ENCODE measurements at places on chromosomes 12 and 14.

- DNase-seq: no peak
Measured at GRCh38 chr12:32921397-32921796, 24.8 kb upstream of the PKP2 start.

GRCh38 chr14:81018684-81019083, 63.3 kb downstream of the TSHR start:
- no peak for DNase-seq

GRCh38 chr14:74568380-74568649, 43.7 kb downstream of the LTBP2 start:
- DNase-seq: no peak

GRCh38 chr12:121391619-121392324, 8.1 kb upstream of the RNF34 start:
- no peak for DNase-seq

- DNase-seq: peak; percentile 15
Measured at GRCh38 chr12:94621662-94622359, 28.5 kb downstream of the TMCC3 start.

GRCh38 chr12:92762773-92763172, 60.0 kb downstream of the PLEKHG7 start:
- no peak for DNase-seq

DNA sequence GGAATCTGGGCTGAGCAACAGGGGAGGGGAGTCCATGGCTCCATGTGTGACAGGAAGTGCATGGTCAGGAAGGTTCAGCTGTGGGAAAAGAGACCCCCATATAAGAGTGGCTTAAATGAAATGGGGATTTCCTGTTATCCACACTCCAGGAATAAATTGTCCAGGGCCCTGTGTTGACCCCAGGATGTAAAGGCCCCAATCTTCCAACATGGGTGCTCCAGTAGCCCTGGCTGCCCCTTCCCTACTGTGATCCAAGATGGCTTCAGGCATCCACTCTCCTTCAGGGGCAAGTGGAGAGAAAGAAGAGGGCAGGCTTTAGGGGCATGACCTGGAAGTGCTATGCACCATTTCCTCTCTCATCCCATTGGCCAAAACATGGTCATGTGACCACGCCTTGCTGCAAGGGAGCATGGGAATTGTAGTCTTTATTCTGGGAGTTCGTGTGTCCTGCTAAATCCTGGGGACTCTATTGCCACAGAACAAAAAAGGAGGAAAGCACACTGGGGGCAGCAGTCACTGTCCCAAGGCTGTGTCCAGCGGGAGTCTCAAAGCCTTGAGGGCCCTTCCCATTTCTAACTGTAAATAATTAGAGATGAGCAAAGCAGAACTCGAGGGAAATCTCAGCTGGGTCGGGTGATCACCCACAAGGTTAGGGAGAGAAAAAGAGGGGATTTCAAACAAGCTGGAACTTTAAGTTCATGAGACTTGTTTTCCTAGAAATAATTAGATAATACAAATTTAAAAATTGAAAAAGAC, 289.2 kb downstream of the ADGRD1 start:
- no peak for DNase-seq

DNA sequence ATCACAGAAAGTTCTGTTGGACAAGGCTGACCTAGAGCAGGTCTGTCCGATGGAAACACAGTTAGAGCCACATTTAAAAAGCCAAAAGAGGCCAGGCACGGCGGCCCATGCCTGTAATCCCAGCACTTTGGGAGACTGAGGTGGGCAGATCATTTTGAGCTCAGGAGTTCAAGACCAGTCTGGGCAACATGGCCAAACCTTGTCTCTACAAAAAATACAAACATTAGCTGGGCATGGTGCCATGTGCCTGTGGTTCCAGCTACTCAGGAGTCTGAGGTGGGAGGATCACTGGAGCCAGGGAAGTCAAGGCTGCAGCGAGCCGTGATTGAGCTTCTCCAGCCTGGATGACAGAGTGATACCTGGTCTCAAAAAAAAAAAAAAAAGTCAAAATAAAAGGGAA, 14.9 kb downstream of the UBE3B start:
- DNase-seq: no peak

DNA sequence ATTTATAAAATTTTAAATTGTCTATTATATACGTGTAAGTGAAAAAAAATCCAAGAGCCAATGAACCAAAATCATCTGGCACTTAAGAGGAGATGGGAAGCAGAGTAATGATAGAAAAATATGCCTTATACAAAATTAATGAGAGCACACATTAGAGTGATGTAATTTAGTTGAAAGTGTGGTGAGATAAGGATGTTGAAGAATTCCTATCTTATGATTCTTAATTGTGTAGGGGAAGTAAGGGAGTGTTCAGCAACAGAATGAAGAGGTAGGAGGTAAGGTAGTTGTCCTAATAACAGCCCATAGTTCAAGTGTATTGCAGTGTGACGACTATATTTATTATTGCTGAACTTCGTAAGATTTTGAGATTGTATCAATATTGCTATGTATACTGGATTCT, 843.4 kb upstream of the FLRT2 start:
- DNase-seq: no peak

GRCh38 chr12:38850461-38850860, 54.9 kb downstream of the CPNE8 start:
- DNase-seq: no peak

DNA sequence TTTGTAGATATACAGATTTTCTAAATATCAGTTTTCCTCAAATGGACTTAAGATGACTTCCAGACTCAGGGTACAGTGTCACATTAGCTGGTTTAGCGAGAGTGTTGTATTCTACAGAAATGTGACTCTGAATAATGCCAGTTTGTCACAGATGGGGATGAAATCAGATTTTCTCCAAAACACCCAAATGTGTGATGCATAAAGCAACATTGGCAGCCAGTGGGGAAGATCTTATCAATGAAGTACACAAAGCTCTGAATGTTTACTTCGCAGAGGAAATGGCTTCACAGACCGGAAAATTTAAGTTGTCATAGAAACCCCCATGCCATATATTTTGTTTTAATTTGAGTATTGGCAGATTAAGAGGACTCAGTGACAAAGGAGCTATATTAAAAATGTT, 29.9 kb downstream of the ANO4 start:
- DNase-seq: no peak

- DNase-seq: no peak
Measured at GRCh38 chr12:96098631-96099030, 63.2 kb upstream of the LTA4H start.

- DNase-seq: no peak
Measured at GRCh38 chr12:105461271-105461943, 130.9 kb downstream of the C12orf75 start.

DNA sequence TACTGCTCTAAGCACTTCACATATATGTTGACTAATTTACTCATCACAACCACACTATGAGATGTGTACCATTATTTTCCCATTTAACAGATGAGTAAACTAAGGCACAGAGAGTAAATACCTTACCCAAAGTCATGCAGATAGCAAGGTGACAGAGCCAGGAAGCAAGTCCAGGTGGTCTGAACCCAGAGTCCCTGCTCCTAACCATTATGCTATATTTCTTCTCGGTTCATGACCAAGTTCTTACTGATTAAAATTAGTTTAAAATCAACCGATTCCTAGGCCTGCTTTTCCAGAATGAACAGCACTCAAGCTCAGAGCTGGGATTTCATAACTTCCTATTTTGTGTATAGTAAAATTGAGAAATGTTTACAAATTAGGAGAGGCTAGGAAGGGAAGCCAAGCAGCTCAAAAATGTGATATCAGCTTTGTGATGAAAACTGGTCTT, 85.5 kb upstream of the EGLN3 start:
- no peak for DNase-seq

DNA sequence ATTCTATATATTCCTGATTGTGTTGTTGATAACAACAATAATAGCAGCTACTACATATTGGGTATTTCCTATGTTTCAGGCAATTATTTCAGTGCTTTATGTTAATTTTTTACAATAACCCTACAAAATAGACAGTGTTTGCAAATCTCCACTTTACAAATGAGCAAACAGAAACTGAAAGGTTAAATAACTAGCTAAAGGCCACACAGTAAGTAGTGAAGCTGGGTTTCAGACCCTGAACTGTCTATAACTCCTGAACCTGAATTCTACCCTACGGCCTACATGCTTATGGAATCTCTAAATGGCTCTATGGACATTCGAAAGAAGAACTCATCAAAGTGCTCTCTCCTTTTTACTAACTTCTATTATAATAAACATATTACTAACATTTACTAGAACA, 19.7 kb upstream of the NUDT4 start:
- no peak for DNase-seq

- DNase-seq: no peak
Measured at GRCh38 chr14:70893858-70894291, 13.4 kb upstream of the PCNX1 start.

GRCh38 chr12:82414926-82415325, 56.6 kb downstream of the METTL25 start:
- no peak for DNase-seq

- DNase-seq: no peak
Measured at GRCh38 chr14:100406505-100407131, 83.5 kb downstream of the SLC25A47 start.

GRCh38 chr12:26109343-26109881, 15.4 kb downstream of the BHLHE41 start:
- DNase-seq: no peak

GRCh38 chr12:12469386-12469785, 93.3 kb downstream of the DUSP16 start:
- DNase-seq: no peak

- DNase-seq: no peak
Measured at GRCh38 chr12:8953773-8954402, 4.4 kb upstream of the M6PR start.

- DNase-seq: no peak
Measured at GRCh38 chr12:88142610-88142991, 494 bp downstream of the TMTC3 start.

- no peak for DNase-seq
Measured at GRCh38 chr14:70050136-70050535, 138.6 kb downstream of the SLC8A3 start.

DNA sequence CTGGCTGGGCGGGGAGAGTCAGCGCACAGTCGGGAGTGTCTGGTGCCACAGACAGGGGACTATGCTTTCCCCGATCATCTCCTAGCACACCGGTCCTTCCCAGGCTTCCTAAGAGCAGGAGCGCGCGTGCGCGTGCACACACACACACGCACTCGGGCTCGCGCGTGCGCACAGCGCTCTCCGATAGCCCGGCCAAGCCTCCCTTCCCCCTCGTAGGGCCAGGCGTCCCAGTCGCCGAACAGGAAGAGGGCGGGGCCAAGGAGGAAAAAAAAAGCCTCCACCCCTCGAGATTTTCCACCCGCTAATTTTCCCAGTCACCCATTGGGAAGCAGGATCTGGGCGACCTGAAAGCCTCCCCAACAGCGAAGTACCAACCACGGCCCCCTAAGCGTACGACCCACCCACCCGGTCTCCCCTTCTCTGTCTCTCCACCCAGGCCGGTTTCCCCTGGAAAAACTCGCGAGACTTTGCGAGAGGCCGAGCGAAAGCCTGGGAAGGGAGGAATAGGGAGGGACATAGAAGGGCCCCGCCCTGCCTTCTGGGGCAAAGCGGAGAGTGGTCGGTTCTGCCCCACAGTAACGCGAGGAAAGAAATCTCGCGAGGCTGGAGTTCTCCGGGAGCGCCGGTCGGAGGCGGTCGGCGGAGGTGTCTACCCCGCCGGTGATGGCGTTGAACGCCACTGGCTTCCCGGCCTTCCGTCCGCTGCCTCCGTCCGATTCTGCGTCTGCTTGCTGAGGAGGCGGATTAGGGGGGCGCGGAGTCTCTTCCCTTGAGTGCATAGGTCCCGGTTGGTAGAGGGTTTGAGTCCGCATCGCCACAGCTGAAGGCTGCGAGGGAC, at the start of the genes FGFR1OP2 and INTS13:
FGFR1OP2 (plus strand) TSS at position 608 of the 838 bp plus-strand sequence. CDS start 15,689 bp downstream, outside the sequence.
INTS13 (minus strand) TSS at position 119 of the 838 bp plus-strand sequence. CDS start 1,178 bp downstream, outside the sequence.
- DNase-seq: peak; percentile 88

- no peak for DNase-seq
Measured at GRCh38 chr12:57008178-57008577, 1.8 kb upstream of the ZBTB39 start.

GRCh38 chr12:27344246-27344645, 11.6 kb downstream of the BMAL2 start:
- DNase-seq: no peak

- DNase-seq: no peak
Measured at GRCh38 chr14:74239848-74240793, 872 bp downstream of the VSX2 start.

- DNase-seq: no peak
Measured at GRCh38 chr12:56979628-56980027, 22.2 kb upstream of the RDH16 start.

- no peak for DNase-seq
Measured at GRCh38 chr14:59036134-59036533, 152.3 kb upstream of the DAAM1 start.

DNA sequence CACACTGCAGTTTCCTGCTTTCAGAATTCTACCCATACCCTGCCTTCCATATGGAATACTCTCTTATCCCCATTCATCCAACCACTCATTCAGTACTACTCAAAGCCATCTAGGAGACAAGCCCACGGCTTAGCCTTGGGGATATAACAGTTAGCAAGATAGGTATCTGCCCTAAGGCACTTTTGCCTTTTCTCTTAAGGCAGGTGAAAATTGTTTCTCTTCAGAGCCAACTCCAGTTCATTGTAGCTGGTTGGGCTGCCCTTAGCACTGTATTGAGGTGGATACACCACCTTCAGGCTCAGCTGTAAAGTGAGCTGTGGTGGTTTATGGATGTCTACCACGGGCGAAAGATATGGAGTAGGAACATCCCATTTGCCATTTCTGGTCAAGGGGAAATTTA, 729.7 kb upstream of the TBX3 start:
- no peak for DNase-seq

- no peak for DNase-seq
Measured at GRCh38 chr12:71460318-71460717, 20.7 kb downstream of the LGR5 start.

DNA sequence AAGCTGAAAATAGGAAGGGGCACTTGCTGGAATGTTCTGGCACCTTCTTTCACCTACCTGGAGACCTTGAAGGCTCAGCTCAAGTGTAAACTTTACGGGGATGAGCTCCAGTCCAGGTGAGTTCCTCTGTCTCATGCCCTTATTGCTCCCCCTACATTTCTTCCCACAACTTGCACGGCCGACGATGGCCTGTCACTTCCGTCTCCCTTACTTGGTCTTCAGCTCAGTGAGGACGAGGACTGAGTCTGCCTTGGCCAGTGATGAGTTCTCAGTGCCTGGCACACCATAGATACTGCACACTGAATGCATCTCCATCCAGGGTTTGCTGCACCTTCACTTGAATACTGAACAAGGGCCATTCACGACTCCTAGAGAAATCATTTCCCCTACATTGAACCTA, 21.4 kb downstream of the ADGRD1 start:
- DNase-seq: no peak

- no peak for DNase-seq
Measured at GRCh38 chr12:126397071-126397581, 1331.9 kb downstream of the AACS start.

DNA sequence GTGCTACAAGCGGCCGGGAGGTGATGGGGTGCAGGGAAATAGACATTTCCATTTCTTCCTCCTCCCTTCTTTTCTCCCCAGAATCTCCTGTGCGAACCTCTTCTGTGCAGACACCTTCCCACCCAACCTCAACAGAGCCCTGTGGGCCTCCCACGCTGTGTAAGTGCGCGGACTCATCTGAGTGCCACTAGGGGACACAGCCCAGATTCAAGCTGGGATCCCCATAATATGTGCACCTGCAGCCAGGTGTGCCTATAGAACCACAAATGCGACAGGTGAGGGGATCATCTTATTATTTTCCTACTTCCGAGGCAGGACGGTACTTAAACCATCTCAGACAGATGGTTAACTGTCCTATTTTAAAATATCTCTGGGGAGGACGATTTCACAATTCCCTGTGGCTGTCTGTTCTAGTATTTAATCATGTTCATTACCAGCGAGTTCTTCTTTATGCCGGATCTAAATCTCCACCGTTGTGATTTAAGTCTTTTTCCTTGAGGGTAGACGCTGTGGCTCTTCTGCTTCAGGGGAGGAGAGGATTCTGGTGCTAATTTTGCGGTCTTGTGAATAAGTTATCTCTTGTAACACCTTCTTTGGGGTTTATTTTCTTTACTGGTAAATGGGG, 17.2 kb upstream of the CACNA1C start:
- no peak for DNase-seq
